Stimulated activated CD8-positive, alpha-beta memory T cell treated with anti-CD3 and anti-CD28 coated beads, Interleukin-4, amount 100 ng/mL, for 48 hours (primary cell): ENCODE measurements at places on chromosomes 16 and 17.

- no peak for DNase-seq
These were observed 82.9 kb downstream of the MYH11 start for GRCh38 chr16:15773968-15774367.

- no peak for DNase-seq
These were observed 124.5 kb upstream of the ZFHX3 start for GRCh38 chr16:73172241-73172972.

- DNase-seq: no peak
These were observed 129.0 kb downstream of the CCDC182 start for GRCh38 chr17:57615836-57616757.

DNA sequence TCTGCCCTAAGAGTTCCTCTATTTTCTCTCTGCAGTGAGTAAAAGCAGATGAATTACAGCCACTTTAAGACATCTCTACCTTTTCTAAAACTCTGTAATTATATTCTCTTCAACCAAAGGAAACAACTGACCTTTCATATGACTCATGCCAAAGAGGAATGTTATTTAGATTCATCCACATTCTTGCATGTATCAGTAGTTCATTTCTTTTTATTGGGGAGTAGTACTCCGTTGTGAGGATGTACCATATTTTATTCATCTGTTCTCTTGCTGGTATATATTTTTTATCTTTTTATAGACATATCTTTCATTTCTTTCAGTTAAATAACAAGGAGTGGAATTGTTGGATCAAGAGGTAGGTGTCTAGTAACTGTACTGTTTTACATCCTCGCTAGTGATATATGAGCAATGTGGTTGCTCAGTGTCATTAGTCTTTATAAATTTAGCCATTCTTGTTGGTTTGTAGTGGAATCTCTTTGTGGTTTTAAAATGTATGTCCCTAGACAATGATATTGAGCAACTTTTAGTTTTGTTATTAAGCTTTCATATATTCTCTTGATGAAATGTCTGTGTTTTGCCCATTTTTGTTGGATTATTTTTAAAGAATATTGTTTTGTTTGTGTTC is 7.8 kb upstream of the MYH8 start:
- no peak for DNase-seq

DNA sequence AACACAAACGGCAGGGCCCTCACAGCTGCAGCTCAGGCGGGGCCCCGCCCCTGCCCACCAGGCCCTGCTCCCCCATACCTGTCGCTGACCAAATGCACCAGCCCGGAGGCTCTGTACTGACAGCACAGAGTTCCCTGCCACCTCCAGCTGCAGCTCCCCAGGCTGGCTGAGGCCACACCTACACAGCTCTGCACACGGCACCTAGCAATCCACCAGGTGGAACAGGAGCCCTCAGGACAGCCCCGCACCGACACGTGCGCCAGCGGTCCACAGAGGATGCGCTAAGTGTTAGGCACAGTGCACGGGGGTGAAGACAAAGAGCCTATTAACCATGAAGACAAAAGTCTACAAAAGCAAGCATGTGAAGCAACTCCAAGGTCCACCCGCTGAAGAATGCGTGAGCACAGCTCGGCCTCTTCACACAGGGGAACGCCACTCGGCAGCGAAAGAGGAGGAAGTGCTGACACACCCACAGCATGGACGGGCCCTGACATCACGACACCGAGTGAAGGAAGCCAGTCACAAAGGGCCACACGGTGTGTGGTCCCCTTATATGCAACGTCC is 5.4 kb downstream of the ZCCHC14 start:
- DNase-seq: peak; percentile 32

GRCh38 chr17:63929860-63930766 is 2.0 kb downstream of the CD79B start:
- DNase-seq: no peak

DNA sequence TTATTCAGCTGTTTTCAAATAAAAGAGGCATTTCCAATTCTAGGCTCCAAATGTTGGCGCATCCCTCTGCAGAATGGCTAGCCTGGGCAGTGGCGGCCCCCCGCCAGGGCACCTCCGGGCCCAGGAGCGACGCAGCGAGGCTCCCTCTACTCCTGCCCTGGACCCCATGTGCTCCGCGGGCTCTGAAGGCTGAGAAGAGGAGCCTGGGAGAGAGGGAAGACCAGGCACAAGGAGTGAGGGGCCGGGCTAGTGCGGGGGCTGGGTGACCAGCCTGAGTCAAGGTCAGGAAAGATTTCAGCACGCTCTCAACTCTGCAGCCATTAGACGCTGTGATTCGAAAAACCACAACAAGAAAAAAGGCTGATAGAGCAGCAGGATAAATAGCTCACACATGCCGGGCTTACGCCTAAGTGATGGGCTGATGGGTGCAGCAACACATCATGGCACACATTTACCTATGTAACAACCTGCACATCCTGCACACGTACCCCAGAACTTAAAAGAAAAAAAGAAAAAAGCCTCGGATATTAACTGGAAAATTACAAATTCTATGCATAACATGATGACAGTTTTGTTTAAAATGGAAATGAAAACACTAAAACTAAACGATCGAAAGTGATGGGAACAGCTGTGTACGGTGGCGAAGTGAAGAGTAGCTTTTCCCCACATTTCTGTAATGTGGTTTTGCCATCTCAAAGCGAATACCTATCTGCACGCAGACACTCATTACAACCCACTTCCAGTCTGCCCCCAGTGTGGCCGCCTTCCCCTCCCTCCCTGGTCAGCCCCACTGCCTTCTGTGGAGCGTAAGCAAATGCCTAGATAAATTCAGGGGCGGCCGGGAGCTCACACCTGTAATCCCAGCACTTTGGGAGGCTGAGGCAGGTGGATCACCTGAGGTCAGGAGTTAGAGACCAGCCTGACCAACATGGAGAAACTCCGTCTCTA is 44.4 kb downstream of the MAP1LC3B start:
- peak; percentile 56 for DNase-seq

- no peak for DNase-seq
These were observed 312.2 kb downstream of the RBFOX1 start for GRCh38 chr16:7644811-7645210.

DNA sequence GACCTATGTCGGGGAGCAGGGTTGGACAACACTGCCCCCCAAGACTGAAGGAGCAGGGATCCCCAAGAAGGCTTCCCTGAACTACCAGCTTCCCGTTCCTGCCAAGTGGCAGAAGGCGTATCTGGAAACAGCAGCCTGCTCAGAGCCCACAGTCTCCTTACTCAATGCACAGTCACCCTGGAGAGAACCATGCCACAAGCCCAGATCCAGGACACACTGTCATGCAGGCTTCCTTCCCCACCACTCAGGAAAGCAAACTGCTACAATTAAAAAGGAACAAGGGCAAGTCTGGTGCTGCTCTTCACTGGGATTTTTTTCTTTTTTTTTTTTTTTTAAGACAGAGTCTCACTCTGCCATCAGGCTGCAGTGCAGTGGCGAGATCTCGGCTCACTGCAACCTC is 8.2 kb downstream of the WDR45B start:
- DNase-seq: no peak

DNA sequence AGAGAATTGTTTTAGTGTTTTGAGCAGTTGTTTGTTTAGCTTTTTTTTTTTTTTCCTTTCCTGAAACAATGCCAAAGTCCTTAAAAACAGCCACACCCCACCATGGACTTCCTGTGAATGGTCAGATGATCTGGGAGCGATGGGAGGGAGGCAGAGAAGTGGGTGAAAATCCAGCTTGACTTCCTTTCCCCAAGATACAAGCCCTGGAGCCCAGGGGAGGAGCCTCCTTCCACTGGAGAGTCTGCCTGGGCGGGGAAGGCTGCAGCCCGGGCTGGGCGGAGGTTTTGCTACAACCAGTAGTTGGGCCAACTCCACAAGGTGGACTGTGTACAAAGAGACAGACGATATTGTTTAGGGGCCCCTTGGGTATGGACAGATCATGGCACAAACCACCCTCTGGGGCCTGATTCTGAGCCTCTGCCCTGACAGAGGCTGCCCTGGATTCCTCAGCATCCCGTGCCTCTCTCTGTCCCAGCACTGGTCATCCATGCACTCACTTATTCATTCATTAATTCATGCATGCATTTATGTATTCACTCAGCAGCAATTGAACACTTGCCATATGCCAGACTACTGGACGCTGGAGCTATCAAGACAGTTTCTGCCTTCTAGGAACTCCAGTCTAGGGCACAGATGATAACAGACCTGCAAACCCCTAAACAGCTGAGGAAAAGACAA is 29.8 kb downstream of the WSB1 start:
- DNase-seq: no peak

DNA sequence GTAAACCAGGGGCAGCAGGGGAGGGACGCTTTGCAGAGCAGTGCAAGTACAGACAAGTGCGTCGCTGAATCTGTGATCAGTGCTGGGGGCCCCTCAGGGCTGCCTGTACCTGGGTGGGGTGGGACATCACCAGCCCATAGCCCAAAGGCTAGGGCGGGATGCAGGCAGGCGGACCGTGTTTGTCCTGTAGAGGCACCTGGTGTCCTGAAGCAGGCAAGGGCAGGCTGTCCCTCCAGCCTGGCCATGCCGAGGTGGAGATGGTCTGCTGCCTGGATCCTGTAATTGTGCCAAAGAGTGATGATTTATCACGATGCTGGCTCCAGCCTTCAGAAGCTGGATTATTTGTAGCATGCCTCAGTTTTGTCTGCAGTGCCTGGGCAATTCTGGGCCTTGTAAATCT is 137.9 kb upstream of the GSE1 start:
- no peak for DNase-seq

- no peak for DNase-seq
These were observed 93.5 kb downstream of the NXN start for GRCh38 chr17:885971-886571.

DNA sequence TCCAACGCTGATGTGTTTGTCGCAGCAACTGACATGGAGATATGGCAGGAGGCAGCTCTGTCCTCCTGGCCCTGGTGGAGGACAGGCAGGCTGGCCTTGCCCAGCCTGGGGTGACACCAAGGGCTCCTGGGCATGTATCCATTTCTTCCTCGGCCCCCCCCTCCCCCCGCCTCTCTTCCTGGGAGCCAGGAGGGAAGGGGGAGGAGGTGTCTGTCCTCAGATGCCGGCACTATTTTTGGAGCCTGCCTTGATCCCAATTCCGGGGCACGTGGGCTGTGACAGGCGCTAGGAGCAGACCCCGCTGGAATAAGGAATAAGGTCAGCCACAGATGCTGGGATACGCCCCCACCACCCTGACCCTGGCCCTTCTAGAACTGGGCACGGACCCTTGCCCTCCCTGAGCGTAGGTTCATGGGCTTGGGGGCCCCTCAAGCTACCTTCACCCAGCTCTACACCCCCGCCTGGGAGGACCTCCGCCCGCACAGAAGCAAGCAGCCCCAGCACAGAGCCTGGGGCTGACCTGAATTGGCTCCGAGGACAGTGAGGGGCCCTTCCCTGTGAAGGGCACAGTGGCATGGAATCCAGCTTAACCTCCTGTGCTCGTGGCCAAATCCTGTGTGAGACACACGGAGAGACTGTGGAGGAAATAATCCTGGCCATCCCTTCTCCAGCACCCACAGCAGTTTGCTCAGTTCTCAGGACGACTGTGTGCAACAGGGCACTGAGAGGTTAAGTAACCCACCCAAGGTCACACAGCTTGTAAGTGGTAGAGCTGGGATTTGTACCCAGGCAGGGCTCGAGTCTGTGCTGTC is 24.1 kb downstream of the SEC14L5 start:
- DNase-seq: no peak

- DNase-seq: no peak
These were observed 10.7 kb downstream of the DNAAF1 start for GRCh38 chr16:84155771-84156170.

GRCh38 chr16:27689711-27690110 is 139.8 kb downstream of the KATNIP start:
- no peak for DNase-seq

DNA sequence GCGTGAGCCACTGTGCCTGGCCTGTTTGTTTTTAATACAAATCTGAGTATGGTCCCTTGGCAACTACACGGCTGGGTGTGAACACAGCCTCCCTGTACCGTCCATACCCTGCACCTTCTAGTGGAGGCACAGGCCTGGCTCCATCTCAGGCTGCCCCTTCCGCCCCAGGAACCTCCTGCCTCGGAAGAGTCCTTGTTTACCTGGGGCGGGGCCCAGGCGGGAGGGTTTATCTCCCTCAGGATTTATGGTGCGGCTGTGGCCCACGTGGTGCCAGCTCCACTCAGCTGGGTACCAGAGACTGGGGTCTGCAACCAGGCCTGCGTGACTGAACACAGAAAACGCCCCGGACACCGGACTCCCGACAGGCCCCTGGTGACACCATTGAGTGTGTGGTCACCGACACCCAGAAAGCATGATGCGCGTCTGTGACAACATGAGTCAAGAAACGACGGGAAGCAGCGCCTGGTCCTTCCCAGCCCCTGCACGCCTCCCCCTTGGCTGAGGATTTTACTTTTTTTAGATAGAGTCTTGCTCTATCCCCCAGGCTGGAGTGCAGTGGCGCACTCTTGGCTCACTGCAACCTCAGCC is 19.0 kb downstream of the UNKL start:
- no peak for DNase-seq

- no peak for DNase-seq
These were observed 9.3 kb upstream of the USP7 start for GRCh38 chr16:8972843-8973586.

GRCh38 chr17:48693178-48693577 is 29.1 kb downstream of the PRAC1 start:
- no peak for DNase-seq

- DNase-seq: no peak
These were observed 25.8 kb downstream of the ASIC2 start for GRCh38 chr17:33267271-33267790.

DNA sequence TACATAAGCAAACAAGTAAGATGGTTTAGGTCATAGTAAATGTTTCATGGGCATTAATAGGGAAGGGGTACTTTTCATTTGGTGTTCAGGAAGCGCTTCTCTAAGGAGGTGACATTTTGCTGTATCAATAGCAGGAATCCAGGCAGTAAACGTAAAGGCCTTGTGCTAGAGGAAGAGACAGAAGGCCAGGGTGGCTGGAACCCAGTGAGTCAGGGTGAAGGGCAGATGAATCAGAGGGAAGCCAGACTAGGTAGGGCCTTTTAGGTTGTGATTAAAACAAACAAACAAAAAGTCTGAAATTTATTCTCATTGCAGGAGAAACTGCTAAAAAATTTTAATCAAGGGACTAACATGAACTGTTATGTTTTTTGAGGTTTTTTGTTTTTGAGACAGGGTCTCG is 6.5 kb downstream of the BMERB1 start:
- DNase-seq: no peak

- DNase-seq: no peak
These were observed 2.4 kb upstream of the TMEM204 start for GRCh38 chr16:1530883-1531637.

DNA sequence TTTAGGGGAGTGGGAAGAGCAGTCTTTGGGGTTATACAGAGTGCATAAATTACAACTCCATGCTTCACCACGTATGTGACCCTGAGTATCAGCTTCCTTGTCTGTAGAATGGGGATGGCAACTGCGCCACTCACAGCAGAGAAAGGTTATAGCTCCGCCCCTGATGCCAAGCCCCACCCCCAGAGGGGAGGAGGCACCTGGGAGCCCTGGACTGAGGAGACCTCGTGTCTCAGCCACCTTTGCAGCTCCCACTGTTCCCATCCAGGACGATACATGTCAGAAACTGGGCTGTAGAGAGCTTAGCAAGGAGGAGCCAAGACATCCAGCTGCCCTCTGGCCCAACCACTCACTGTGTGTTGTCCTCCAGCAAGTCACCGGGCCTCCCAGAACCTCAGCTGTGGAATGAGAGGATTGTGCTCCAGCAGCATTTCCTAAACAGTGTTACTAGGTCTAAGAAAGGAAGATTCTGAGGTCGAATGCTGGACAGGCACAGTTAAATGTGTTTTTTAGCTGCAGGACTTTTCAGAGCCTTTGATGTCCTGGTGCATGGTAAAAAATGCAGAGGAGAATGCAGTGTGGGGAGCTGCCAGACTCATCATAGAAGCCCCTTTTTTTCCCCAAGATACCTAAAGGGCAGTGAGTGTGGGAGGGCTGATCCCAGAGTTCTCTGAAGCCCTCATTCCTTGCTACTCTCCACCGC is 49.4 kb downstream of the BEAN1 start:
- peak; percentile 82 for DNase-seq
